ENCODE measurements at places on chromosomes 3 and 15. TPM values are rescaled to one million over a fixed set of nuclear protein-coding genes. Genes with fewer than 3 reads are reported as not detected.

Gene HCLS1
- total RNA-seq: 2.8 TPM

Gene TTLL13
- 0.21 TPM for total RNA-seq

Gene FETUB
- total RNA-seq: 0.24 TPM

Gene GPR149
- not detected for total RNA-seq

Gene FBXL2
- total RNA-seq: 20.9 TPM

Gene GUCA1C
- not detected for total RNA-seq

Gene NR2F2
- 34.1 TPM for total RNA-seq

Gene MASP1
- total RNA-seq: 0.83 TPM

Gene NUP210
- 0.83 TPM for total RNA-seq

Gene TRPM7
- total RNA-seq: 64.8 TPM

Gene GYG1
- total RNA-seq: 30.5 TPM

Gene DGKG
- 1.3 TPM for total RNA-seq

Gene BRK1
- total RNA-seq: 111 TPM

Gene CADM2
- not detected for total RNA-seq

Gene SIDT1
- not detected for total RNA-seq

Gene CTXN2
- not detected for total RNA-seq

Gene SEMA3F
- 129 TPM for total RNA-seq

Gene CLPX
- 28.3 TPM for total RNA-seq

Gene HRG
- under 0.01 TPM for total RNA-seq

Gene GRIP2
- total RNA-seq: 0.17 TPM

- no peak for DNase-seq
Measured at GRCh38 chr3:9776896-9777693, 7.3 kb upstream of the CAMK1 start.

DNA sequence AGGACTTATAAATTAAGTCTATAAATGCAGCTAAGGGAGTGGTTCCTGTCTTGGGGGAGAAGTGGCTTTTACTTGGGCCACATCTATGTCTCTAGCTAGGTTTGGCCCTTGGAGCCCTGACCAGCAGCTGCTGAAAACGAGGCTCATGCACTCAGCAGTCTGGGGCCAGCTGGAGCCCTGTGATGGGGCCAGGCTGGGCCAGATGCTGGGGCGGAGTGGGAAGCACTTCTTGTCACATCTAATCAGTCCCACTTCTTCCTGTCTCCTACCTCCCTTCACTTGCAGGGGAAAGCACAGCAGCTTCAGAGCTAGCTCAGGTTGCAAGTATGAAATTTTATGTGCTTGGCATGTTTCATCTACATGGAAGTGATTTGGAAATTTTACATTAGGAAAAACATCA lies 209.9 kb upstream of the ROPN1 start:
- no peak for DNase-seq

- DNase-seq: no peak
Measured at GRCh38 chr3:153681057-153681456, 440.1 kb upstream of the ARHGEF26 start.

- no peak for DNase-seq
Measured at GRCh38 chr3:164687211-164687610, 391.1 kb downstream of the SI start.

- DNase-seq: no peak
Measured at GRCh38 chr3:20075197-20075596, 35.0 kb downstream of the KAT2B start.

GRCh38 chr3:17765819-17766472 lies 23.5 kb upstream of the TBC1D5 start:
- no peak for DNase-seq

GRCh38 chr3:126264381-126264780 lies 84.0 kb upstream of the ALDH1L1 start:
- DNase-seq: no peak

GRCh38 chr15:89783111-89783860 lies 7.2 kb downstream of the MESP2 start:
- no peak for DNase-seq

DNA sequence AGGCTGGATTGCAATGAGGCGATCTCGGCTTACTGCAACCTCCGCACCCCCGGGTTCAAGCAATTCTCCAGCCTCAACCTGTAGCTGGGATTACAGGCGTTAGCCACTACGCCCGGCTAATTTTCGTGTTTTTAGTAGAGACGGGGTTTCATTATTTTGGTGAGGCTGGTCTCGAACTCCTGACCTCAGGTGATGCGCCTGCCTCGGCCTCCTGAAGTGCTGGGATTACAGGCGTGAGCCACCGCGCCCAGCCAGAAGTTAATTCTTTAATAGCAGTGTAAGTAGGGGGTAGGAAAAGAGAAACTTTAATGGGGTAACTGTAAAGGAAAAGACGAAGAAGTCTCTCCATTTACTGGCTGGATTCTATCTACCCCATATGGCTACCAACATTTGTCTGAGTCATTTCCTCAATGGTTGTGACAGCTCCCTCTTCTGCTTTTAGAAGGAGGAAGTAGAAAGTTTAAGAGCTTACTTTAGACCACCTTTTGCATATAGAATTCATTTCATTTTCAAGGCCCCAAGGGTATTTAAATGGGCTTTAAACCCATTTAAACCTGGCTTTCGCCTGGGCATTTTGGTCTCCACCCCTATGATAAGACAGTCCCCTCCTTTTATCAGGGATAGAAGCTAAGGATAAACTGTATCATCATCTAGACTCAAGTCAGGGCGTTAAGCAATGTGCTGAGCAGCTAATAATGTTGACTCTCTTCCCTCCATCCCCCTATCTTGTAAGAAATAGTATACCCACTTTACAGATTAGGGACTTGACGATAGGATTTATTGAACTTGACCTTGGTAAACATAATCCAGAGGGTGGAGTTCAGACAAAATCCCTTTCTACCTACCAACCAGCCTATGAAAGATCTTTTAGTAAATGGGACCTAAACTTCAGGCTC lies 1.1 kb upstream of the CDV3 start:
- DNase-seq: peak; percentile 8

DNA sequence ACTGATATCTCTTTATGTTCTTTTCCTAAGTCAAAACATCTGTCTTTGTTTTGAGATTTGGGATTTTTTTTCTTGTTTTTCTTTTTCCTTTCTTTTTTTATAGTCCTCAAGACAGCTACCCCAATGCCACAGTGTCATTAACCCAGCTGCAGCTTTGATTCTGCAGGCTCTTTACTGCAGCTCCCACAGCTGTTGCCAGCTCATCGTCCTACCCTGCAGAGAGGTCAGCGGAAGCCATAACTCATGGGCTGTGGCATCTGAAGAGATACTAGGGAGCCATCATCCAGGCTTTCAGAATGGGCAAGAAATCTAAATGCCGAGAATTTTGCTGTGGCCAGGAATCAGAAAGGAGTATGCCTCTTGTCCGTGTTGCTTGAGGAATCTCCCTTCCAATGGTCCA lies 44.3 kb upstream of the SLC24A5 start:
- no peak for DNase-seq

GRCh38 chr3:141272906-141273662 lies 41.5 kb downstream of the PXYLP1 start:
- DNase-seq: no peak

DNA sequence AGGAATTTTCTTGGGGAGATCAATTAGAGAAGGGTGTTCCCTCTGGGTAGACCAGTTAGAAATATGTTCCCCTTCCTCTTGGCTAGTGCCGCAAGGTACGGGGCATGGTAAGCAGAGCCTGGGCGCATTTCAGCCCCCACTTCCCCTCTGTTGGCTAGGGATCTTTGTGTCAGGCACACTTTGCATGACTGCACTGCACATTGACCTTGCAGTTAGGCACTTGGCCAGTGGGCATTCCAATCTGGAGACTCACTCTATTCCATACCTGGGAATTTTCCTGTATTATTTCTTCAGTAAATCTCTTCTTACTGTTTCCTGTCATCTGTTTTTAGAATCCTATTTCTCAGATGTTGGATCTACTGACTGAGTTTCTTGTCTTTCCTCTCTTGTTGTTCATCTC lies 30.0 kb upstream of the CACNA1D start:
- DNase-seq: peak; percentile 20

GRCh38 chr3:24220859-24221657 lies 273.6 kb downstream of the THRB start:
- peak; percentile 93 for DNase-seq

GRCh38 chr3:138724443-138724842 lies 110.3 kb downstream of the PIK3CB start:
- no peak for DNase-seq

GRCh38 chr15:67531379-67531914 lies 10.5 kb downstream of the C15orf61 start:
- peak; percentile 87 for DNase-seq

- DNase-seq: no peak
Measured at GRCh38 chr3:124992041-124992440, 57.5 kb upstream of the MUC13 start.

- no peak for DNase-seq
Measured at GRCh38 chr3:43999728-44000319, 241.9 kb upstream of the TOPAZ1 start.

DNA sequence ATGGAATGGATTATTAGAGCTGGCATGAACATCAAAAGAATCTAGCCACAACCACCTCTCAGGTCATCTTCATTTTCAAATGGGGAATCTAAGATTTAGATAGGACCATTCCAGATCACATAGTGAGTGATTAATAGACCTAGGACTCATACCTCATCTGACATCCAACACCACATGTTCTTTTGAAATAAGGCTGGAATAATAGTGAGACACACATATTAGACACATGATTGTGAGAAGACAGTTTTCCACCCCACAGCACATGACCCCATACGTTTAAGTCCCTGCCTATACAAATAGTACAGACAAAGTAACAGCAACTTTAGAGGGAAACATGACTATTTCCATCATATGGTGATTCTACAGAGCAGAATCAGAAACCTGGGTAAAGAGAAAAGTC lies 344.7 kb upstream of the TPRG1 start:
- DNase-seq: no peak

GRCh38 chr15:60215225-60215963 lies 182.4 kb downstream of the ANXA2 start:
- DNase-seq: no peak

- no peak for DNase-seq
Measured at GRCh38 chr15:66849393-66849745, 147.3 kb downstream of the SMAD6 start.

GRCh38 chr3:25500706-25501210 lies 72.7 kb downstream of the RARB start:
- DNase-seq: no peak

- DNase-seq: no peak
Measured at GRCh38 chr3:67382536-67382935, 271.9 kb downstream of the SUCLG2 start.

- DNase-seq: no peak
Measured at GRCh38 chr3:61454801-61455200, 106.6 kb upstream of the PTPRG start.

GRCh38 chr3:24119321-24119751 lies 174.2 kb downstream of the NR1D2 start:
- peak; percentile 65 for DNase-seq

DNA sequence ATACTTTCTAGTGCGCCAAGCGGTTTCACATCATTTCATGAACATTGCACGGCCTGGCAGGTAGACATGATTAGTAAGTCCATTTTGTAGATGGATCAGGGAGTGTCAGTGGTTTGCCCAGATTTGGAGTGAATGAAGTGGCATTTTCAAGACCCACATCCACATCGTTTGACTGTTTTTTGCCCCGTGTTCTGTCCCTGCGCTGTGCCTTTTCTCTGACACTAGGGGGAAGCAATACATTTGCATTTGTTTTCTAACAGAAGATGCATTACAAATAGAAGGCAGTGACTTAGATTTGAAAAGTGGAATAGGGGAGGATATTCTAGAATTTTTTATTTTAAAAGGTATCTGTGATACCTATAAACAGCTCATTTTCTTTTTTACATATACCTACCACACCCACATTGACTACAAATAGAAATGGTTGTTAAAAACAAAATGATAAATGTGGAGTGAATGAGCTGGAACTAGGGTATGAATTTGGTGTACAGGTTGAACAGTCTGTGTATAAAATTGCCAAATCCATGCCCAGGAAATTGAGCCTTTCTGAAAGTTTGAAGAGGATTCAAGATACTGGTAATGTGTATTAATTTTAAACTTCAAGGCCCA lies 98.0 kb downstream of the USP13 start:
- no peak for DNase-seq

- DNase-seq: no peak
Measured at GRCh38 chr3:66478960-66479359, 21.9 kb downstream of the LRIG1 start.

DNA sequence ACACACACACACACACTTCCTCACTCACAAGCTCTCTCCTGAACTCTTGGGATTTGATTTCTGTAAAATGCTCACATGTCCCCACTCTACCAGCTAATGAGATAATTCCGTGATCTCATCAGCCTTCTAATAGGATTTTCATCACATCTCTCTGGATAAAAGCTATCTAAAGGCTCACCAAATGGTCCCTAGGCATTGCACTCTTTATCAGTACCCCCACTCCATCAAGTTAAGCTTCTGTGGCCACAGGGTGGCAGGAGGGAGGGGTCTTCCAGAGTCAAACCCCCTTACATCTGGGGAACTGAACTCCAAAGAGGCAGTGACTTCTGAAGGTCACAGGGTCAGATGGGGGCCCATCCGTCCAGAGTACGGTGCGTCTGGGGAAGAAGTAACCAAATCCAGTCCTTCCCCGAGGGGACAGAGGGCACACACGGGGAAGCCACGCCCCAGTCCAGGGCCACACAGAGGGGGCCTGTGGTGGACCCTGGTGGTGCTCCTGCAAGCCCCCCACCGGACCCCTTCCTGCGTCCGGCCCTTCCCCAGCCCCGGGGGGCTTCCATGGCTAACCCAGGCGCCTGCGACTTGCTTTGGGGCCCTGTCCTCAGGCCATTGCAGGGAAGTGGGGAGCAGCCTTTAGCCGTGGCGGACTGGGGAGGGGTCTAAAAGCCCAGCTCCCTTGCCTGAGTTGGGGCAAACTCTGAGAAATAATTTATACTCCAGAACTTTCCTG lies 25.5 kb downstream of the CPN2 start:
- no peak for DNase-seq

GRCh38 chr3:144187531-144188210 lies 216.0 kb downstream of the DIPK2A start:
- no peak for DNase-seq

DNA sequence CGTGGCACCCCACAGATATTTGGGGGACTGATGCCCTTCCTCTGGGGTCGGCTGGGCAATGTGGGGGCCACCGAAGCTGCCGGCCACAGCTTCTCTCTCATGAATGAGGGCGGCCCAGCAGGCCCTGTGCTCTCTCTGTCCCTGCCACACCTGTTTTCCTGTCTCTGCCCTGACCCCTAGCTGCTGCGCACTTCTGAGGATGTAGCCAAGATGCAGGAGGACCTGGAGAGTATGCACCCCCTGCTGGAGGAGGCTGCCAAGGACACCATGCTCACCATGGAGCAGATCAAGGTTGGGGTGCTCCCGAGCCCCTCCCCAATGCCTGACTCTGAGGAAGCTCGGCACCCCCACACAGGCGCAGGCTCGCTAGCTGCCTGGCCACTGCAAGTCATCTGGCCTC lies 59.7 kb downstream of the SEMA3G start:
- DNase-seq: no peak

GRCh38 chr15:67761343-67761742 lies 64.0 kb upstream of the SKOR1 start:
- no peak for DNase-seq

GRCh38 chr15:76932135-76932966 lies 802 bp downstream of the RCN2 start:
- DNase-seq: peak; percentile 6
